Pulmonary artery endothelial cell (primary cell): ENCODE measurements at places on chromosomes 2 and 18.

DNA sequence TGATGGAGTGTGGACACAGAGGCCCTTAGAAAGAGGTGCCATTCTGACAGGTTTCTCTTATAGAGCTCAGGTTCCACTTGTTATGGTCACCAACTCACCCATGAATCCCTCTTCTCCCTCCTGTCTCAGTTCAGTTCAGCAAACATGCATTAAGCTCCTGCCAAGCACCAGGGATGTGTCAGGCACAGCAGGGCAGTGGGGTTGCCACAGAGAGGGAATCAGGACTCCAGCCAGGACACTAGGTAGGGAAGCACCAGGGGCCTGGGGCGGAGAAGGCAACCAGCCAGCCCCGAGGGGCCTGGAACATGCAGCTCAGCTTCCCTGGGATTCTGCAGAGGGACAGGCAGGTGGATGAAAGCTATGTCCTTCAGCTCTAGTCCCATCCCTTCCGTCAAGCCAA lies 44.6 kb downstream of the TOGARAM2 start:
- DNase-seq: no peak

DNA sequence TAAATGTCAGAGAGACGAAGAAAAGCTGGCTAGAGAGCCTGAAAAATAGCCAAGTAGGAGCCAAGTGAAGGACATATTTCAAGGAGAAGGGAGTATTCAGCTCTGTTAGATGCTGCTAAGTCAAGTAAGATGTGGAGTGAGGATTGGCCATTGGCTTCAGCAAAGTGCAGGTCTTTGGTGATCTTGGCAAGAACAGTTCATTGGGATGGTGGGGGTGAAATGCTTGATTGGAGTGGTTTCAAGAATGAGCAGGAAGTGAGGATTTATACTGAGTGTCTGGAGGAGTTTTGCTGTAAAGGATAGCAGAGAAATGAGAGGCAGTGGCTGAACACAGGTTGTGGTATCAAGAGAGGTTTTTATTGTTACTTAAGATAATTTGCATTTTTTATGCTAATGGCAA lies 139.7 kb downstream of the PRPF40A start:
- DNase-seq: no peak

- DNase-seq: no peak
Measured at GRCh38 chr18:68660354-68661183, 54.3 kb downstream of the TMX3 start.

DNA sequence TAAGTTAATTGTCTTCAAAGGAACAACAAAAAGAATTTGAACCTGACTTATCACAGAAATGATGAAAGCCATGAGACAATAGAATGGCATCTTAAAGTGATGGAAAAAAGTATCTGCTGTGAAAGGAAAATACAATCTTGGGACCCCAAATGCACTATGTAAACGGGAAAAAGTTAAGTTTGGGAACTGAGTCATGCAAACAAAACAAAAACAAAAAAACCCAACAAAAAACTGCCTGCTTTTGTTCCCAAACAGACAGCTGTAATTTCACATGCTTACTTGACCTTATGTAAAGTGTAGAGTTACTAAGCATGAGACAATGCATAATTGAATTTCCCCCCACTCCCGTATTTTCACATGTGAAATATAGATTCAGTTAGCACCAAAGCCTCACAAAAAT lies 122.1 kb upstream of the RBMS1 start:
- DNase-seq: no peak

GRCh38 chr2:215609089-215610032 lies 173.5 kb upstream of the FN1 start:
- DNase-seq: no peak

GRCh38 chr2:182616471-182617393 lies 99.3 kb upstream of the DNAJC10 start:
- DNase-seq: peak; percentile 71

DNA sequence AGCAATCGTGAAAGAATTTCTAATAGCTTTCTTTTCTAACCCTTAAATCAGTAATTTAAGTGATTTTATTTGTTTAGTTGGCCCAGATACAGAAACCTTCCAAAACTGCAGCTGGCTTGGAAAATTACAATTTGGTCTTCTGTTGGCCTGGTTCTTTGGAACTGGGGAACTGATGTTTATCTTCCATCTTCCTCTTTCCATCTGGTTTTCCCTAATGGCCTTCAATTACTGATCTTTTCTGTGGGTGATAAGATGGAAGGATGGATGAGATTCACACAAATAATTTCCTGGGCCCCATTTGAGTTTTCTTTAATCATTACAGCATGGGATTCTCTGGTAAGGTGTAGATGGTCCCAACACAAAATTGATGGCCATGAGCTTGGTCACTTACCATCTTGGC lies 106.5 kb upstream of the CHRNA1 start:
- DNase-seq: no peak

DNA sequence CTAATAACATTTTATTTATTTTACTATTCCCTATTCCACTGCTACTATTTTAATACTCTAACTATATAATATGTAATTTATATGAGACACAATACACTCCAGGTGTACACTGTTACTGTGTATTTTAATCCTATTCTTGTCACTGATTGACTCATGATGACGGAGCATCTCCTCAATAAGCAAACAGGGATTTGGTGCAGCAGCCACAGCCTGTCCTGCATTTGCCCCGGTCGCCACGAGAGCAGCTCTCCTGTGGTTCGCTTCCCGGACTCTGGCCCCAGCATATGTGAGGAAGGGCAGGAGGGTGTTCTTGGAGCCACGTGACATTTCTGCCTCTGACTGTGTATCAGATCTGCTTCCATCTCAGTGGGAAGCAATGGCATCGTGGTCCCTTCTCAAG lies 74.1 kb upstream of the PXDN start:
- no peak for DNase-seq

DNA sequence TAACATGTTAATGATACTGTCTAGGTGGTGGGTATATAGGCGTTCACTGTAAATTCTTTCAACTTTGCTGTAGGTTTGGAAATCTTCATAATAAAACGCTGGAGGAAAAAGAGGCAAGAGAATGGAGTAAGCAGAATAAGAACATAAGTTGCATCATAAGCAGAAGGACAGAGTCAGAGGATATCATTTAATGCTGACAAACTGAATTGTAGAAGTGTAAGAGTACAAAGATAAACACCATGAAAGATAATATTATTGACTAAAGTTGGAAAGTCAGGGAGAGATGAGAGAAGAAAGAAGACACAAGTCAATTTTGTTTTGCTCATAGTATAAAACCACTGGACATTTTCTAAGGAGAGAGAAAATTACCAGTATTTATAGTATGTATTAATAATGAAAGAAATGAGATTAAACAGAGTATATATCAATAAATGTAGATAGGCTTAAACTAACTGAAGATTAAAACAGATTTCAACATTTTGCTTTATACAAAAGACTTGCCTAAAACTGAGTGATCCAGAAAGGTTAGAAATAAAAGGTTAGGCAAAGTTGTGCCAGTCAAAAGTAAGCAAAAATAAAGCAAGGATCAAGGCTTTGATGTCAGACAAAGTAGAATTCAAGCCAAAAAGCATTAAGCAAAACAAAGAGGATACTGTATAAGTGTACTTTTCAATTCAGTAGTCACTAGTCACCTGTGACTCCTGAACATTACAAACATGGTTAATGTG lies 42.4 kb upstream of the VIT start:
- no peak for DNase-seq

- no peak for DNase-seq
Measured at GRCh38 chr2:200593905-200594304, 8.1 kb downstream of the AOX1 start.

DNA sequence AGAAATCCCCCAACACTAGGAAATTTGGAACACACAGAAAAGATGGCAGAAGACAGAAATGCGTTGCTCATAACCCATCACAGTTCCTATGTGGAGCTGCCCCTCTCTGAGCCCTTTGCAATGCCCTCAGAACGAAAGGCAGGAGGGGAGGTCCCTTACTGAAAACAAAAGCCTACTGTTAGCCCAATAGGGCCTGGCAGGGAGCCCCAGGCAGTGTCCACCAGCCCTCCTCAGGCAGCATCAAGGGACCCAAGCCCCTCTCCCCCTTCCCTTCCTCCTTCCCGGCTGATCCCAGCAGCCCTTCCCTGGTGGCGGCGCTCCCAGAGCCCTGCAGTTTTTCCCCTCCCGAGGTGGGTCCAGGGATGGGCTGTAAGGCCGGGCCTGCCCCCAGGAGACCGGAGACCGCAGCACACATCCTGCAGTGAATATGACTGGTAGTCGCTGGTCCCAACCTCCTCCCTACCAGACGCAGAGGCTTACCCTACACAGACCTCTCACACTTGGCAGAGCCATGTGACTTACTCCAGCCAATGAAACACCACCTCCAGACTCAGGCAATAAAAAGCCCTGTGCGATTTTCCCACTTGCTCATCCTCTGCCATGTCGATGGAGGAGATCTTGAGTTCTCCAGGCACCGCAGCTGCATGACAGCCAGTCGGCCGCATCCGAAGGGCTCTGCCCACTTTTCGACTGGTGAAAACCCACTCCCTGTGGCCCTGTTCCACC lies 19.4 kb upstream of the DUSP2 start:
- no peak for DNase-seq

GRCh38 chr2:226125176-226125883 lies 674.3 kb downstream of the IRS1 start:
- DNase-seq: no peak

- DNase-seq: no peak
Measured at GRCh38 chr18:2997846-2998564, 14.9 kb downstream of the LPIN2 start.

DNA sequence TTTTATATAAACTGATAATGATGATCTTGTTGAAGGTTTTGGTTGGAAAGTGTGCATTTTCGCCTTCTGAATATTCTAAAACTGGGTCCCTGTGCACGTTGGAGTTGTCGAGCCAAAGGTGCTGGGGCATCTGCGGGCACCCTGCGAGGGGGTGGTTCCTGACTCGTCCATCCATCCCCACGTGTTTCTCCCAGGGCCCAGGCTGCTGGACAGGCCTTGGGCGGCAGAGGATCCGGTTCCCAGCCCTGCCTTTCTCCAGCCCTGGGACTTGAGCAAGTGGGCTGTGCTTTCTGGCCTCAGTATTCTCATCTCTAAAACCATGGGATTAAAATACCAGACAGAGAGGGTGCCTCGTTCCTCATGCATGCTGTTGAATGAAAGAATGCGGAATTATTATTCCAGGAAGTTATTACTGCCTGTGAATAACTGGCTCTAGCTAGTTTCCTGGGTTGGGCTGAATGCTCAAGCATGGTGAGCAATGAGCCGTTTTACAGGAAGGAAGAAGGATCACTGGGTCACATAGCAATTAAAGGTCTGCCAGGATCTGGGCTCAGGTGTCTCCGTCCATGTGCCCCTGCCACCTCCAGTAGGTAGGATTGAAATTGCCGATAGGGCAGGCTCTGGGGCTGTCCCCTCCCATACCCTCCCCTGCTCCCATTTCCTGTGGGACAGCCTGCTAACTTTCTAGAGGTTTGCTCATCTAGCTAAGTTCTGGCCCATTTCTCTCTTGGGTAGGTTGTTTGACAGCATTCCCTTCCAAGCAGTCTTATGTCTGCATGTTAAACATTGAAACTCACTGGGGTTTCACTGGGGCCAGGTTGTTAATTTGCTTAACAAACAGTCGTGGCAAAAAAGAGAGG lies 77.2 kb upstream of the HS6ST1 start:
- no peak for DNase-seq

DNA sequence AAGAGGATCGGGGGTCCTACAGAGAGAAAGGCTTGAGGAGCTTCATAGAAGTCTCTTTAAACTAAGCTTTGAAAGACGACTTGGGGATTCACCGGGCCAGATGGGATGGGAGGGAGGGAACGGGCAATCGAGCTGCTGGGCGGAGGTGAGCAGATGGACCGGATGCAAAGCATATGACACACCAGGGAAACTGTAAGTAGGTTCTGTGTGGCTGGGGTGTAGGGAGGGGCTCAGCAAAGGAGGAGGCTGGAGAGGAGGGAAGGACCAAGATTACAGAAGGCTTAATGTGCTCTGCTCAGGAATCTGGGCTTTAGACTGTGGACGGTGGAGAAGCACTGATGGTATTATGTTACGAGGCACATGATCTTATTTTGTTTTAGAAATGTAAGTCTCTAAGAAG lies 131.5 kb downstream of the MAIP1 start:
- no peak for DNase-seq

GRCh38 chr2:138779781-138780445 lies at the start of gene NXPH2:
TSS of gene NXPH2 (minus strand) at chr2:138780390. CDS start at chr2:138780241, 149 bp downstream.
- DNase-seq: no peak

GRCh38 chr2:37268111-37268510 lies 36.7 kb downstream of the NDUFAF7 start:
- no peak for DNase-seq

GRCh38 chr2:68039317-68039716 lies 23.5 kb downstream of the C1D start:
- DNase-seq: no peak

DNA sequence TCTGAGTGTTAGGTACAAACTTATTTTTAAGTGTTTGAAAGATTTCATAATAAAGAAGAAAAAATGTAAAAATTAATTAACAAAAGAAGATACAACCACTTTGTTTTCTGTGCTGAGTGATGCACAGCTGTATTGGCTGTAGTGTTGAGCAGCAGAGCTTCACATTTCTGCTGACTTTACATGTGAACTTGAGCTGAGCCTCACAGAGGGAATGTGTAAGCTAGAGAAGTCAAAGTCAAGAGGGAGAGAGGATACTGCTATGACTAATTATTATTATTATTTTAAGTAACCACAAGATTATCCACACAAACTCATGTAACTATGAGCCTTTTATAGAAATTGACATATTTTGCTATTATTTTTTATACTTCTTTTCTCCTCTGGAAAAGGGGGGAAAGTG lies 159.1 kb upstream of the ZSWIM2 start:
- DNase-seq: no peak

GRCh38 chr2:120635146-120635545 lies 100.5 kb upstream of the GLI2 start:
- no peak for DNase-seq

DNA sequence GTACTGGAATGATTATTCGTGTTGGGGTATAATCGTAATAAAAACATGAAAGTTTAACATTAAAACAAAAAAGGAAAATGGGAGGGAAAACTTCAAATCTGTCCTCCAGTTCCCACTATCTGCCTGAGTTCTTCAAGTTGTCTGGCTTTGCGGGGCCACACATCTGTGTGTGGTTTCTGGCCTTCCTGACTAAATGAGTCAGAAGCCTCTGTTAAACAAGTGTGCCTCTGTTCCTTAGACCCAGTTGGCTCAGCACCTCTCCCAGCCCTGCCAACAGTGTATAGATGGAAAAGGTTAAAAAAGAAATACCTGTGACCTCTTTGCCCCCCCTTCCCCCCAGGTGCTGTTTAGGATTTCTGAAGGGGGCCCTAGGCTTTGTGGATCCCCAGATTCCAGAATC lies 30.2 kb downstream of the XDH start:
- no peak for DNase-seq
